Natural killer cell (primary cell): ENCODE measurements at places on chromosomes 12 and 14. TPM values are rescaled to one million over a fixed set of nuclear protein-coding genes. Genes with fewer than 3 reads are reported as not detected.

GRCh38 chr12:102993537-102993936, 36.1 kb downstream of the ASCL1 start:
- no peaks in the 10 kb centered on the region for H3K4me1 ChIP-seq
- H3K27ac ChIP-seq: no peak overlapping the region
- H3K36me3 ChIP-seq: no peaks in the 10 kb centered on the region
- no peak overlapping the region for H3K4me3 ChIP-seq

Gene TAS2R30
- total RNA-seq: 6.9 TPM

Gene GNG2
- 653 TPM for total RNA-seq

- no peaks in the 10 kb centered on the region for H3K4me1 ChIP-seq
- no peaks in the 10 kb centered on the region for H3K36me3 ChIP-seq
- no peak for DNase-seq
- no peaks in the 10 kb centered on the region for H3K27me3 ChIP-seq
Observed at GRCh38 chr12:95173392-95174251, 43.6 kb downstream of the FGD6 start.

Gene ANKRD33
- not detected for total RNA-seq

Gene OR6C75
- not detected for total RNA-seq

Gene TAS2R19
- total RNA-seq: 4.1 TPM

Gene TAS2R9
- total RNA-seq: not detected

DNA sequence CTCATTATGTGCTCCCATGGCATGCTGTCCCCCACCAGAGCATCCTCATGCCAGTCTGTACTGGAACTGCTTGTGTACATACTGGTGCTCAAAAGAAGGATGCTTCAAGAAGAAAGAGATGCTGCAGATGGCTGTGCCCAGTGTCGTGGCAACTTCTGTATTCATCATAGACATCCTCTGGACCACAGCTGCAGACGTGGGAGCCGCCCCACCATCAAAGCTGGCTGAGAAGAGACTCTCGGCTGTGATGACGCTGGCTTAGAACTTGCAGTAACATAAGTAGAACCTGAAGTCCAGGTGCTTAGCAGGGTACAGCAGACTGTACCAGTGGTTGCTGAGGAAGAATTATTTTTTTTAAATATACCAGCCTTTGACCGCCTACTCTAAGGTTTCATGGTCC, 112.6 kb upstream of the ARHGAP5 start:
- no peaks in the 10 kb centered on the region for H3K36me3 ChIP-seq
- H3K4me1 ChIP-seq: peaks cover 10% of the 10 kb centered on the region
- H3K27me3 ChIP-seq: no peaks in the 10 kb centered on the region
- no peak for DNase-seq
- H3K4me3 ChIP-seq: no peak overlapping the region

Gene KRT78
- not detected for total RNA-seq

DNA sequence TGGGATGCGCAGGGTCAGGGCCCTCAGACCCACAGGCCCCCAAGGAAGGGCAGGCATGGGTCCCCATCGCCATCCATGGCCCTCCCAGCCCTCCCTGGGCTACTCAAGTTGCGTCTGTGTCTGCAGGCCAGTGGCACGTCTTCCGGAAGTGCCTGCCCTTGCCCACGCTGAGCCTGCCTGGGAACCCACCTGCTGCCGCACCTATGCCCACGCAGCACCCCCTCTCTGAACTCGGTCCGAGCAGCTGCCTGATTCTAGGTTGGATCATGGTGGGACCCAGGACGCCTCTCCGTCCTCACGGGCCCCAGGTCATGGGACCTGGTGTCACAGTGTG, 182.8 kb downstream of the ADGRD1 start:
- no peak overlapping the region for H3K27ac ChIP-seq
- H3K36me3 ChIP-seq: no peaks in the 10 kb centered on the region
- no peaks in the 10 kb centered on the region for H3K27me3 ChIP-seq
- peaks cover 3% of the 10 kb centered on the region for H3K4me1 ChIP-seq
- DNase-seq: no peak
- H3K4me3 ChIP-seq: no peak overlapping the region

DNA sequence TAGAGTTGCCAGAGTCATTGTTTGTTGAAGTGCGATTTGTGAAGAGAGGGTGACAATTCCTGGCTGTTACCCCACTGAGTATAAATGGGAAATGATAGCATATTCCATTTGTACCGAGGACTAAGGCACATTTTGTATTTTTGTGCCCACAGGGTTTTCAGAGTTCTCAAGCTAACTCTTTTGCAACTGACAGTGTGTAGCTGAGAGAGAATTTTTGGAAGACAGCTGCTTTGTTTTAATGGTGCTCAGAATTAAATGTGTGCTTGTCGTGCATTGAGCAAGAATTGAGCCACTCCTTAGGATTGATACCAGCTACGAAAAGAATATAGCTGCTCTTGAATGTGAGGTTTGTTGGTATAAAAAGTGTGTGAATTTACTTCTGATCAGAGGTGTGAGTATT, 21.7 kb downstream of the ANKRD13A start:
- no peaks in the 10 kb centered on the region for H3K27me3 ChIP-seq
- DNase-seq: no peak
- no peaks in the 10 kb centered on the region for H3K4me1 ChIP-seq

Gene MTRFR
- 17.0 TPM for total RNA-seq

GRCh38 chr12:6430124-6430989, 14.4 kb upstream of the CD27 start:
- peak; percentile 32 for DNase-seq
- H3K36me3 ChIP-seq: no peaks in the 10 kb centered on the region

DNA sequence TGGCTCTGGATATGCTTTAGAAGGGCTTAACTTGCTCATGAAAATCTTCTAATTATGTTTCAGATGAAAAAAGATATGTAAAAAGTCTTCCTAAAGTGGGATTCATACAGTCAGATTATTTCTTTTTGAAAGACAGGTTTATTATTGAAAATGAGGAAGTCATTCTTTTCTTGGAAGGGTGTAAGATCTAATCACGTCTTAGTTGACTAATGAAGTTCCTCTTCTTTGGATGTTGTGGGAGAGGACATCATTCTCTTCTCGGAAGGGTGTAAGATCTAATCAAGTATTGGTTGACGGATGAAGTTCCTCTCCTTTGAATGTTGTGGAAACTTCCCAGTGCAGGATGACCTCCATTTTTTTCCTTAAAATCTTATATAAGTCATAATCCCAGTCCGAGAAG, 74.9 kb downstream of the ALG10 start:
- no peaks in the 10 kb centered on the region for H3K36me3 ChIP-seq
- no peak for DNase-seq
- peaks cover 2% of the 10 kb centered on the region for H3K27me3 ChIP-seq
- no peak overlapping the region for H3K27ac ChIP-seq
- no peak overlapping the region for H3K4me3 ChIP-seq

Gene RIMKLB
- 13.7 TPM for total RNA-seq

Gene GOLGA5
- 21.0 TPM for total RNA-seq

Gene RD3L
- total RNA-seq: not detected

DNA sequence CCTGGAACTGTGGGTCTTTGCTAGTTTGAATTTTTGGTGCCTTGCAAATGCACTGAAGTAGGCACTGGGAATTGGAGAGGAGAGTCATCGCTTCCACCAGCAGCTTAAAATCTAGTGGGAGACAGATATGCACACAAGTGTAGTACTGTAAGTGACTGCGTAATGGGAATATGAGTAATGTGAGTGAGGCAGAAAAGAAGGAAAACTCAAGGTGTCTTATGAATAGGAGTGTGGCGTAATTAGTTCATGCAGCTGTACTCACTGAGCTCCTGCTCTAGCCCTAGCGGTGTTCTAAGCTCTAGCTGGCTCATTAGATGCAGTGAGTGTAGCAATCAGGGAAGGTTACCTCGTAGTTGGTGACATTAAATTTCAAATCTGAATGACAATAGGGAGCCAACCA, 2.8 kb downstream of the TCP11L2 start:
- H3K4me1 ChIP-seq: peaks cover 17% of the 10 kb centered on the region
- H3K27me3 ChIP-seq: no peaks in the 10 kb centered on the region
- no peak for DNase-seq
- no peak overlapping the region for H3K4me3 ChIP-seq
- no peak overlapping the region for H3K27ac ChIP-seq
- H3K36me3 ChIP-seq: peaks cover 3% of the 10 kb centered on the region

Gene RPGRIP1
- total RNA-seq: not detected

DNA sequence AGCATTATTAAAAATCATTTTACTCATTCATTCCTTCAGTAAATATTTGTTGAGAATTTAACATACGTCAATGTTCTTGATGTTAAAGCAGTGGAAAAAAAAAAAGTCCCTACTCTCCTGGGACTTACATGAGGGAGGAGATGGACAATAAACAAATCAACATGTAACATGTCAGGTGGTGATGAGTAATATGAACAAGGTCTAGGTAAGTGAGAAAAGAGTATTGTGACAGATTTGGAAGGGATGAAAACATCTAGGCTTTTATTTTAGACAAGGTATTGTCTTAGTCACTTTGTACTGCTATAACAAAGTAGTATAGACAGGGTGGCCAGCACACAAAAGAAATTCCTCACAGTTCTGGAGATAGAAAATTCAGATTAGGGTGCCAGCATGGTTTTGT, 167.2 kb downstream of the FSCB start:
- H3K27ac ChIP-seq: no peak overlapping the region
- H3K36me3 ChIP-seq: no peaks in the 10 kb centered on the region
- no peaks in the 10 kb centered on the region for H3K27me3 ChIP-seq

Gene TRPV4
- not detected for total RNA-seq

Gene SLCO1B1
- not detected for total RNA-seq

Gene B4GALNT3
- total RNA-seq: not detected

GRCh38 chr14:72731252-72732020, 162.5 kb downstream of the DPF3 start:
- H3K27ac ChIP-seq: no peak overlapping the region
- no peak overlapping the region for H3K4me3 ChIP-seq
- H3K36me3 ChIP-seq: no peaks in the 10 kb centered on the region
- no peak for DNase-seq
- no peaks in the 10 kb centered on the region for H3K4me1 ChIP-seq
- H3K27me3 ChIP-seq: no peaks in the 10 kb centered on the region

Gene FAIM2
- 0.57 TPM for total RNA-seq

DNA sequence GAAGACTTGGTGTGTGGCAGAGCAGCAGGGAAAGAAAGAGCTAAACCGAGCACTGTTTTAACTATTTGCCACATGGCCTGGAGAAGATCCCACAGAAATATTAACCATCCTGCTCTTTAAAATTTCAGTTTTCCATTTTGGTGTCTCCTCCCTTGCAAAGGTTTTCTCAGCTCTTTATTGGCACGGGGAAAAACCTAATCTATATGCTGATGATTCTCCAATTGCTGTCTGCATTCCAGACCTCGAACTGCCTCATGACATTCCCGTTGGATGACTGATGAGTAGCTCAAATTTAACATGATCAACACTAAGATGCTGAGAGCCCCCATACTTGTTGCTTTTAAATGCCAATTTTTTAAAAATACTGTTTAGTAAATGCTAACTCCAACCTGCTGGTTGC, 115.0 kb downstream of the EMP1 start:
- H3K36me3 ChIP-seq: no peaks in the 10 kb centered on the region
- H3K27ac ChIP-seq: no peak overlapping the region
- no peak for DNase-seq
- H3K4me3 ChIP-seq: no peak overlapping the region

Gene PTCSC3
- not detected for total RNA-seq

GRCh38 chr12:90298289-90298948, 589.8 kb upstream of the ATP2B1 start:
- H3K27me3 ChIP-seq: peaks cover 2% of the 10 kb centered on the region
- DNase-seq: no peak
- H3K4me3 ChIP-seq: no peak overlapping the region
- H3K4me1 ChIP-seq: no peaks in the 10 kb centered on the region

DNA sequence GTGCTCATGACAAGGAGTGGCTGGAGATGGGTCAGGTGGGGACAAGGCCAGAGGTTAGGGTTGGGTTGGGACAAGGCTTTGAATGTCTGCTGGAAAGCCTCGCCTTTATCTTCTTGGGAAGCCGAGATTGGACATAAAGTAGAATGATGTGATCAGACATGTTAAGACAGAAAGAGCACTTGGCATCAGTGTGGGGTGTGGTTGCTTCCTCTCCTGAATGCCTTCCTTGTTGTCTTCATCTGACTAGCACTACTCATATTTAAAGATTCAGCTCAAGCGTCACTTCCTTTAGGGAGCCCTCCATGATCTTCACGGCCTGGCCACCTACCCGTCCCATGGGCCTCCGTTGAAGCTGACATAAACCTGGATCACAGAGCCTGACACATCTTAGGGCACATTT, 14.8 kb upstream of the C12orf75 start:
- no peak overlapping the region for H3K27ac ChIP-seq
- no peak overlapping the region for H3K4me3 ChIP-seq
- no peak for DNase-seq
- H3K36me3 ChIP-seq: no peaks in the 10 kb centered on the region
- H3K27me3 ChIP-seq: no peaks in the 10 kb centered on the region

DNA sequence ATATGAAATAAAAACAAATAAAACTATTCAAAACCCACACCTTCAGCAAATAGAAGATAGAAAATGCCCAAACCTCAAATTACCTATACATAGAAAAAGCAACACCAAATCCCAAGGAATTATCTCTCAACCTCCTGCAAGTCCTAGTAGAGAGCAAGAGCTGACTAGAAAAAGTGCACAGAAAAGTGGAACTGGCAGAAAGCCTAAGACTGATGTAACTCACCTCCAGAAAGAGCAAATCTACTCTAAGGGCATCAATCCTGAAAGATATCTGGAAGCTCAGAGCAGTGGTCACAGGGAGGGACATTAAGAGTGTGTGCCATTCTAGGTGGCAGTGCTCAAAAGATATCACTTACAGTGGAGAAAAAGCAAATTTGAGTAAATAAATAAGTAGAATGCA, 62.1 kb upstream of the PLEKHG7 start:
- H3K4me1 ChIP-seq: no peaks in the 10 kb centered on the region
- no peaks in the 10 kb centered on the region for H3K27me3 ChIP-seq
- no peak overlapping the region for H3K27ac ChIP-seq
- DNase-seq: no peak
- no peaks in the 10 kb centered on the region for H3K36me3 ChIP-seq

Gene RABGGTA
- 95.1 TPM for total RNA-seq
